Epithelial cell of alveolus of lung (primary cell): ENCODE measurements at places on chromosomes 16 and 17. TPM values are rescaled to one million over a fixed set of nuclear protein-coding genes. Genes with fewer than 3 reads are reported as not detected.

CIITA gene
- under 0.01 TPM in 1 of 2 replicates, not detected in the other for total RNA-seq

KRTAP2-3 gene
- 1.9 TPM in 1 of 2 replicates, not detected in the other for total RNA-seq

KRTAP2-2 gene
- not detected in 2 replicates for total RNA-seq

CDK12 gene
- 20.2 and 26.9 TPM in 2 replicates for total RNA-seq

ITGA2B gene
- under 0.01 and 0.56 TPM in 2 replicates for total RNA-seq

CCDC78 gene
- total RNA-seq: 4.8 TPM in 1 of 2 replicates, not detected in the other
